ENCODE measurements at places on chromosomes 4 and X. TPM values are rescaled to one million over a fixed set of nuclear protein-coding genes. Genes with fewer than 3 reads are reported as not detected.

The BMPR1B gene
- 0.59 TPM for total RNA-seq

The CDKL2 gene
- total RNA-seq, result 0.08 TPM

The HDX gene
- total RNA-seq, result 0.37 TPM

The SCML1 gene
- total RNA-seq, result 14.2 TPM

The SPATA18 gene
- 0.28 TPM for total RNA-seq

DNA sequence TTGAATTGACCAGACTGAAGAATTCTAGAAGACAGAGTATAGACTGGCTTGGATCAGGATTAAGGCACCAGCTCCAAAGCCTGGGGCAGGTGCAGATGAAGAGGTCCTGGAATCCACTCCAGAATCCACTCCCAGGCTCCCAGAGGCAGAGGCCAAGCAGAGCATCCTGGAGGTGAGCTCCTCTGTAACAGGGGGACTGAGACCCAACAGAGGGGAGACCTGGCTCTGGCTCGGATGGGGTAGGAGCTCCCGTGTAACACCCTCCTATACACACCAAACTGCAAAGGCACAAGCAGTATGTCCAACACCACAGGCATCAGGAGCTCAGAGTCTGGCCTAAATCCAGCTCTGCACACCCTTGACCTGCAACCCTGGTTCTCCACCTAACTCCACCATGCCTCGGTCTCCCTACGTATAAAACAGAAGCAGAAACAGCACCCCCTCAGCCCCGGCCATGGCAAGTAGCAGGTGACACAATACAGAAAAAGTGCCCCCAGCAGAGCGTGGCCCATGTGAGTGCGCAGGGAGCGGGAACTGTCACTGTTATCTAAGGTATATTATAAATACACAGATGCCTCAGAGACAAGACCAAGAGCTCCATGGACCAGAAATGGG, 14.9 kb downstream of the RNF212 start:
- H3K4me1 ChIP-seq, result no peaks in the 10 kb centered on the region
- no peak overlapping the region for H3K4me3 ChIP-seq
- no peaks in the 10 kb centered on the region for H3K27me3 ChIP-seq
- H3K36me3 ChIP-seq, result no peaks in the 10 kb centered on the region

GRCh38 chr4:18957716-18958115, 936.2 kb upstream of the LCORL start:
- DNase-seq, result no peak
- H3K27me3 ChIP-seq, result no peaks in the 10 kb centered on the region
- H3K36me3 ChIP-seq, result no peaks in the 10 kb centered on the region
- H3K4me1 ChIP-seq, result no peaks in the 10 kb centered on the region
- no peak overlapping the region for H3K4me3 ChIP-seq
- H3K27ac ChIP-seq, result no peak overlapping the region

The MTMR8 gene
- 1.3 TPM for total RNA-seq

Data from liver (tissue), 10 donors.